ENCODE measurements at places on chromosomes 7 and 10.

- DNase-seq, result no peak
Measured at GRCh38 chr7:2673934-2674333, 14.1 kb upstream of the AMZ1 start.

DNA sequence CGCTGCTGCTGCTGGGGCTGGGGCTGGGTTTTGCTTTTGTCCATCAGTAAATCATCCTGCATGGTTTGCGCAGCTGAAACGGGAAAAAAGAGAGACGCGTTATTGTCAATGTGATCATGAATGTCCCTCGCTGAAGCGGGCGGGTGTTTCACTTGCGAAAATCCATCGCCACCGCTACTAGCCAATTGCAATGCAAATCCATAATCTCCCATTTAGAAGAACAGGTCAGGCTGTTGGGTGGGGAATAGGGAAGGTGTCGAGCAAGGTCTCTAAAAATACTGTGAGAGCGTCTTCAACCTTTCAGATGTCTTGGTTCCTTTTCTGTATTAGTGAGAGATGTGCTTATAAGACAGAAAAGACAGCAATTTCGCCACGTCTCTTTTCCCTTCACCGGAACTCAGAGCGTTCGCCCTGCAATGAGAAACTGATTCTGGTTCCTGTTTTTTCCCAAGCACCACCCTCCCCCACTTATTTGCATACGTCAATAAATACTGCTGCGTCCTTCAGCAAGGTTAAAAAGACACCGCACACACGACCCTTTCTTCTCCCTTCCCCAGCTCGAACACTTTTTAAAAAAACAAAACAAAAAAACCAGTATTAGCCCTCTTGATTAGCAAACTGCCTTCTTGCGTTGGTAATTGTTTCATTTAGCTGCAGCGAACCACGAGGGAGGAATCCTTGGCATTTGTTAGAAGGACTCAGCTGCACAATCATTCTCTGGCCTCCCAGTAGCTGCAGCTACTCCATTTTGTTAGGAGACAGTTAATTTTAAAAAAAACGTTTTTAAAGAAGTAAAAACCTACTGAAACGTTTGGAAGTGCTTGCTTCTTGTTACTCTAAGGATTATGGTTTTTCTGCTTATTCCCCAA lies 50.4 kb downstream of the CPEB3 start:
- no peak for DNase-seq

- no peak for DNase-seq
Measured at GRCh38 chr10:116073001-116073400, 200.0 kb downstream of the GFRA1 start.

DNA sequence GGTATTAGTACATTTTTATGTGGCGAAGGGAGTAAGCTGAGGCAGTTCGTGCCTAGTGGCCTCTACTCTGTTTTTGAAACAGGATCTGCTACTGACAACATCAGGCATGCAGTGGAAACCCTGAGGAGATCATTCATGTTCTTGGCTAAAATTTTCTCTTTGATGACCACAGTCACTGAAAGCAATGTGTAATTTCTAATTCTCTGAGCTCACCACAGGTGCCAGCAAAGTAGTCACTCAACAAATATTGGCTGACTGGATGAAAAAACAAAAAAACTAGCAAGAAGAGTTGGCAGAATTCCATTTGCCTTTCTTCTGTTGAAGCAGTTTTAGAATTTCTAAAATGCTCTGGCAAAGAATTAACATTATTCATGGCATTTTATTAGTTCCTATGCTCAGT lies 176.5 kb upstream of the KCTD7 start:
- no peak for DNase-seq

- DNase-seq, result no peak
Measured at GRCh38 chr10:127125331-127125730, 71.1 kb downstream of the INSYN2A start.

DNA sequence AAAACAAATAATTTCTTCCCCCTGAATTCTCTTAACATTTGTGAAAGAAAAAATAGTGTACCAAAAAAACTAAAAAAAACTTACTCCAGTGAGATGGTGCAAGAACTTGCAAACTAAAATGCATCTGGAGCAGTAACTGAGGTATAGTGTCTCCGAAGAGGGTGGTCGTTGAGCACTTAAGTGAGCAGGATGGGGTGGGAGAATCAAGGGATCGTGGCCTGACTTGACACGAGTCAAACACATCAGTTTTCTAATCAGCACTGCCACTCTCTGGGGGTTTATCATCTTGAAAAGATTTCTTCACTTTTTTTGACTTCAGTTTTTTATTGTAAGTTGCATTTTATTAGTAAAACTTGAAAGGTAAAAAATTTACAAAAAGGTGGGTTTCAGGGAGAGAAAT lies 2.5 kb downstream of the ZNF273 start:
- no peak for DNase-seq

DNA sequence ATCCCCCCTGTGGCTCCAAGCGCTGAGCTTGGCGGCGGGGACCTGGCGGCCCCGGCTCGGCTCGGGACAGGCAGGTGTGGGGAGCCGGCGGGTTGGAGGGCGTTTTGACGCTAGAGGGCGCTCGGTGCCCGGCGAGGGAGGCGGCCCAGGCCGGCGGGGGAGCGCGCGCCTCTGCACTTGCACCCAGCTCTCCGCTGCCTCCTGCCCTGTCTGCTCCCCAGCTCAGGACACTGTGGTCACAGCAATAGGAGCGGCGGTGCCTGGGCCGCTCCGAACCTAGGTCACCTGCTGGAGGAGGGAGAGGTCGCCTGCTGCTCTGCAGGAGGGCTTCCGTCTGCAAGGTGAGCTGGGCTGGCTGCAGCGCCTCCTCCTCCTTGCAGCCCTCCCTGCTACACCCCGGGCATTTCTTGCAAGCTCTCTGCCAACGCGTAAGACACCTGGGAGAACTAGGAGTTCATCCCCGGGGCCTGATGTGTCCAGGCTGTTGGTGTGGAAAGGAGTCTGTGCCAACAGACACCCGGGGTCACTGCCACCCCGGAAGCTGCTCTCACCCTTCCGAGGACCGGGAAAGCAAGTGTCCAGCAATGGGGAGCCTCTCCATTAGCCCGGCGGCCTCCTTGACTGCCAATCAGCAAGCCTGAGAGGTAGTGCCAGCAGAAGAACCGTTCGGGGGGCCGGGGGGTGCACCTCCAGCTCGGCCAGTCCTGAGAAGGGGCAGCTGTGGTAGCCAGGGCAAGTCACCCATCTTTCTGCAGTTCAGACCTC lies 620.4 kb downstream of the GALNT17 start:
- no peak for DNase-seq

DNA sequence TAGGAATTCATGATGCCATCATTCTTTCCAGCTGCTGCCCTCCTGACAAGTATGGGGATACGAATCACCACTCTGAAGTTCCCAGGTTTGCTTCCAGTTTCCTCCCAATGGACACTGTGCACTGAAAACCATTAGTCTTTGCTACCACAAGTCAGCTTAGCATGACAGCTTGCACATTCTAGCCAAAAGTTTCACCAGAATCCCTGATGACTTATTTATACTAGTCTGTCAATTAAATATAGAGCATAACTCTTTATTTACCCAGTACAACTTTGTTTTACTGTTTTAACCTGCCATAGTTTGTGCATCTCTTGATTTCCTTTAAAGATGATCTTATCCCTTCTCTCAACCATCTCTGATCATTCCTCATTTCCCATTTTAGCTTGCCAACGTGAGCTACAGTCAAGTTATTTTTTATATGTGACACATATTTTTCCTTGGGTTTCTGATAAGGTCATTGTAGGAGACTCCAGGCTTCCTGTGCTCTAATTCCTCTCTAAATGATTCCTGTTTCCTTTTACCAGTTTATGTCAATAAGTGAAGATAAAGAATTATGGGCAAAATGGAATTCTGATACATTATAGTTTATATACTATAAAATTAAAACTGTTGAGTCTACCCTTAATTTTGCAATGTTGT lies 167.5 kb upstream of the MEOX2 start:
- DNase-seq, result no peak

DNA sequence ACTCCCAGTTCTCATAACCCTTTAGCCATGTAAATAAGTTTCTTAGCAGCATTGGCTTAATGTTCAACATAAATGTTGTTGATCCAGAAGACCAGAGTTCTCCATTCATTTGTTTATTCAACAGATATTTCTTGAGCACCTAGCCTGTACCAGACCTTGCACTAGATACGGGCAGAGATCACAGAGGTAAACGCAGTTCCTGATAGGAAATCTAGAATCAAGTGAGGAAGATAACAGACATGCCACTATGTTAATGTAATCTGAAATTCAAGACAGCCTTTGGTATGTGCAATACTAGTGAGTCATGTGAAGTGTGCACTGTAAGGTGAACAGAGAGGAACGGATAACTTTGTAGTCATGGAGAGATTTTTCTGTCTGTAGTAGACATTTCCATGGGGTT lies 3.0 kb downstream of the BUB3 start:
- no peak for DNase-seq

DNA sequence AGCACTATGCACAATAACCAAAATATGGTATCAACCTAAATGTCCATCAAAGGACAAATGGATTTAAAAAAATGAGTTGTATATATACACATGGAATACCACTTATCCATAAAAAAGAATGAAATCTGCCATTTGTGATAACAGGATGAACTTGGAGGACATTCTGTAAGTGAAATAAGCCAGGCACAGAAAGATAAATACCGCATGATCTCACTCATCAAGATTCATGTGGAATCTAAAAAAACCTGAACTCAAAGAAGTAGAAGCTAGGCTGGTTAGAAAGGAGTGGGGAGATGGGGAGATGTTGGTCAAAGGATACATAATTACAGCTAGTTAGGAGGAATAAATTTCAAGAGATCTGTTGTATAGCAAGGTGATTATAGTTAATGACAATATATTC lies 17.3 kb upstream of the AOC1 start:
- DNase-seq, result no peak

GRCh38 chr7:88597941-88598425 lies 161.5 kb upstream of the ZNF804B start:
- no peak for DNase-seq
